ENCODE measurements at places on chromosomes 1 and 21.

DNA sequence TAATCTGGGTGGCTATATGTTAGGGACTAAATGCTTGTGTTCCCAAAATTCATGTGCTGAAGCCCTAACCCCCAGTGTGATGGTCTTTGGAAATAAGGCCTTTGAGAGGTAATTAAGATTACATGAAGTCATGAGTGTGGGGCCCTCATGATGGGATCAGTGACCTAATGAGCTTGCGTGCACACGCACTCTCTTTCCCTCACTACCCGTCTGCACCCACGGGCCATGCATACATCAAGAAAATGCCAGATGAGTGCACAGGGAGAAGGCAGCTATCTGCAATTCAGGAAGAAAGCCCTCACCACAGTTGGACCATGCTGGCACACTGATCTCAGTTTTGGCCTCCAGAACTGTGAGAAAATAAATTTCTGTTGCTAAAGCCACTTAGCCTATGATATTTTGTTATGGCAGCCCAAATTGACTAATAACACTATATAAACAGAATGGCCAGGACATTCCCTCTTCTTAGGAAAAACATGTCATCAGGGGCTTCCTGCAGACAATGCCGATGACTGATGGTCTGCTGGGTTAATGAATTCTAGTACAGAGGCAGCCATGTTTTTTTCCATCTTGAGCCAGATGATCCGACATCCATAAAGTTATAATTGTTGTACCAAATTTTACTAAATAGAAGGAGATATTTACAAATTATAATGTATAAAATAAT, 18.1 kb upstream of the MYOG start:
- DNase-seq = no peak

DNA sequence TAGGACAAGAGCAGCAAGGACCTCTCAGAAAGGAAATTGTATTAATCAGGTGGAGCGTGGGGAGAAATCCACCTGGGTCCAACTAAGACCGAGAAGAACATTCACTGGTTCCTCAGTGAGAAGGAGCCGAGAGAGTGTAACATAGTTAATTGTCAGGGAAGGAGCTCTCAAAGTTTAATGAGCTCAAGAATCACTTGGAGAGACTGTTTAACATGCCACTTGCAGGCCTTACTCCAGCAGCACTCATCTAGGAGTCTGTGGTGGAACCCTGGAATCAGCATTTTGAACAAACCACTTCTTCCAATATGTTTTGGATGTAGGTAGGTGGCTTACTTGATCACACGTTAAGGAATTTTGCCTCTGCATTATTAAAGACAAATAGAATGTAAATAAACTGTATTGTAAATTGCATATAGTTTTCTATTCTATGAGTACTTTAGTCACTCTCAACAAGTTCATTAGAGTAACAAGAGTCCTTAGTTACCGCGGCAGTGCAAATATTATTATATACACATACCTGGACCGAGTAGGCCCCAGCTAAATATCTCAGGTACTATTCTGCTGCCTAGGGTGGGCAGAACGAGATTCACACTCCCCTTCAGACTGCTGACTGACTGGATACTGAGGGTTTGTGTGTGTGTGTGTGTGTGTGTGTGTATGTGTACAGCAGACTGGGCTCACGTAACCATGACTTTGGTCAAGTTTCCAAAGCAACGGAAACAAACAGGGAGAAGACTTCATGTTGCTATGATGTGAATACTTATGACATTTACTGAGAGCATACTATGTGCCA, 203.2 kb upstream of the USP24 start:
- DNase-seq = no peak

DNA sequence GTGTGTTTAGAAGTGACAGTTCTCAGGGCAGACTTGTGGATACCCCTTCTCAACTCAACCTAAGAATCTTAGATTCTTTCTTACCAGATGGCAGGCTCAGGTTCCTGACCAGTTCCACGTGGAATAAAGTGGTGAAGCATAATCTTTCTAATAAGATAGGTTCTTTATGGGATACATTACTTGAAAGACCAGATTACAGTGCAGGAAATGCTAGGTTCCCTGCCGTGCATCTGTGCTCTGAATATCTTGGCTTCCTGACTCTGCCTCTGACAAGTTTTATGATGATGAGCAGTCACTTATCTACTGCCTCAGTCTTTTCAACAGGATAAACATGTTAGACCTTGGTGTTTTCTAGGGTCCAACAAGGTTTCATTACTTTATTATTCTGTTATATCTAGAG, 207.9 kb upstream of the CACYBP start:
- no peak for DNase-seq

- DNase-seq = peak; percentile 7
These were observed 203.6 kb upstream of the CHODL start for GRCh38 chr21:18041012-18041411.

DNA sequence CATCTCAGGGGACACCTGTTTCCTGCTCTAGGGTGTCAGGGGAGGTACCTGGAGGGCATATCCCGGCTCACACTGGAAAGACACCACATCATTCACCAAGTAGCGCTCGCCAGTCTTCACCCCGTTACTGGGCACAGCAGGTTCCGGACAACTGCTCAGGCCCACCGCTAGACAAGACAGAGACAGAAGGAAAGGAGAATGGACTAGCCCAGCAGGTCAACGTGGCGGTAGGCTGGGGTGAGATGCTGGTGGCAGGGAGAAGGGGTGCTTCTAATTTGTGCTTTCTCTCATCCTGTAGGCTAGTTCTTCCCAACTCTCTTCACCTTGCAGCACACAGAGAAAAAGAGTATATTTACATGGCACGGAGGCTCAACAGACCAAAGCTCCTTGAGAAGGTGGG, 145.0 kb downstream of the ZSCAN20 start:
- no peak for DNase-seq

- DNase-seq = no peak
These were observed 56.2 kb downstream of the EVA1C start for GRCh38 chr21:32468681-32469111.

DNA sequence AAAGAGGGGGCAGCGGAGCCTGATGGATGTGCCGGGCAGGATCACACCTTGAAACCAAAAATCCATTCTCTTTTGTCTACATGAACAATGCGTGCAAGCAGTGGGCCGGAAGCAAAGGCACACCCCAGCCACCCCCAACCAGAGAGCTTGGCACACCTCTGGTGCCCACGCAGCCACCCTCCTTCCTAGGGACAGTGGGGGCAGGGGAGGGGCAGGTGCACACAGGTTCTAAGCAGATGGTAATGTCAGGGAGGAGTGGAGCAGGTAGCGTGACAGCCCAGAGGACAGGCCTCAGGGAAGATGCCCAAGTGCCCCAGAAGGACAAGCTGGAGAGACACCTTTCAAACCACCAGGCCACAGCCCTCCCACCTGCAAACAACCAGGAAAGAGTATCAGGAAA, 36.5 kb downstream of the SYF2 start:
- no peak for DNase-seq

GRCh38 chr21:17467392-17467791, 45.5 kb upstream of the CXADR start:
- no peak for DNase-seq

GRCh38 chr1:117598489-117598888, 7.4 kb upstream of the TENT5C start:
- DNase-seq = no peak

DNA sequence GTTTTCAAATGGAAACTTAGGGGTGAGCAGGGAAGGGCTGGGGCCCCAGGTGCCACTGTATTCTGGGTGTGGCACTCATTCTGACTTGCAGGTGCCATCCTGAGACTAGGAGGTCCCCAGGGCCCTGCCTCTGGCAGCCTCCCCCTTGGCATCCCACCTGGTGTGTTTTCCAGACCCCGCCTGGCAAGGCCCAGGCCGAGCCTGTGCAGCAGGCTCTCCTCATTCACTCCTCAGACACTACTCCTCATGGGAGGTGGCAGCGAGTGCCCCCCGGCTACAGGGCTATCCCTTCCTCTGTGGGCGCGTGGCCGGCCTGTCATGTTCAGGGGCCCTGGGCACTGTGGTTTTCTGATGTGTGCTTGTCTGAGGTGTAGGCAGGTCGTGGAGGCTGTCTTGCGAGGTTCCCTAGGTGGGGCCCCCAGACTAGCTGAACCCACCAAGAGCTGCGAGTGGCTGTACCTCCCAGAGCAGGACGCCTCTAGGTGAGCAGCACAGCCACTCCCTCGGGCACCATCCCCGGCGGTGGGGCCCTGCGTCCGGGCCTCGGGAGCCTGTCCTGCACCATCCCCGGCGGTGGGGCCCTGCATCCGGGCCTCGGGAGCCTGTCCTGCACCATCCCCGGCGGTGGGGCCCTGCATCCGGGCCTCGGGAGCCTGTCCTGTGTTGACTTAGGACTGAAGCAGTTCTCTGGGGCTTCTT, 13.2 kb downstream of the SLX9 start:
- no peak for DNase-seq

GRCh38 chr21:24275616-24276015, 1331.7 kb downstream of the MRPL39 start:
- no peak for DNase-seq

GRCh38 chr1:11794446-11795237, 11.1 kb downstream of the MTHFR start:
- no peak for DNase-seq

GRCh38 chr1:195325181-195325580, 1283.1 kb downstream of the KCNT2 start:
- DNase-seq = no peak

DNA sequence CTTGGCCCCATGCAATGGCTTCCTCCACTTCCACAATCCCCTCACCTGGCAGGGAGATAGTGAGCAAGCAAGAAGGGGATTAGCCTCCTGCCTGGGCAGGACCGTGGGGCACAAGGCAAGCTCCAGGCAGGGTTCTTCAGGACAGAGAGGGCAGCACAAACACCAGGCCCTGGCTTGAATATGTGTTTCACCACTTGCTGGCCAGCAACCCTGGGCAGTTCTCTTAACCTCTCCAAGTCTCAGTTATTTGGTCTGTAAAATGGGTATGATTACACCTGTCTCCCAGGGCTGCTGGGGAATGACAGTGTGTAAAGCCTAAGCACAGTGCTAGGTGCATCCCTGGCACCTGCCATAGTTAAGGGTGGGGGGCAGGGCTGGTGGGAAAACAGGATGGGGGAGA, 31.9 kb downstream of the H3-3A start:
- DNase-seq = no peak

DNA sequence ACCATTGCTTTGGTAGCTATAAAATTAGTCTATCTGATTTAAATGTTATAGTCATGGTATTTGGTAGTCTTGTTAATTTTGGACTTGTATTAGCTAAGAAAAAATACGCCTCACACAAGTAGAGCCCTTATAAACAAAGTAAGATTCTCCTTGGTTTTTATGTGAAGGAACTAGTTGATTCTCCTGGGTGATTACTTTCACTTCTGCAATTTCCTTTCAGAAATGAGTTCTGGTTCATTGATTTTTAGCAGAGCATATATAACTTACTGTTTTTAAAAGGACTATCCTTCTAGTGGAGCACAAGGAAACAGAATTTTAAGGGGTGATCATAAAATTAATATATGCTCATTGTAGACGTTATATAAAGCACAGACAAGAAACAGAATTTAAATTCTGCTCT, 120.1 kb downstream of the BACH1 start:
- DNase-seq = no peak

- DNase-seq = no peak
These were observed 50.7 kb downstream of the APP start for GRCh38 chr21:26119906-26120305.

GRCh38 chr1:229015806-229016205, 255.1 kb upstream of the RAB4A start:
- DNase-seq = no peak

- DNase-seq = no peak
These were observed 24.2 kb downstream of the PADI3 start for GRCh38 chr1:17273096-17273495.

GRCh38 chr1:220226752-220227151, 45.5 kb downstream of the RAB3GAP2 start:
- no peak for DNase-seq

DNA sequence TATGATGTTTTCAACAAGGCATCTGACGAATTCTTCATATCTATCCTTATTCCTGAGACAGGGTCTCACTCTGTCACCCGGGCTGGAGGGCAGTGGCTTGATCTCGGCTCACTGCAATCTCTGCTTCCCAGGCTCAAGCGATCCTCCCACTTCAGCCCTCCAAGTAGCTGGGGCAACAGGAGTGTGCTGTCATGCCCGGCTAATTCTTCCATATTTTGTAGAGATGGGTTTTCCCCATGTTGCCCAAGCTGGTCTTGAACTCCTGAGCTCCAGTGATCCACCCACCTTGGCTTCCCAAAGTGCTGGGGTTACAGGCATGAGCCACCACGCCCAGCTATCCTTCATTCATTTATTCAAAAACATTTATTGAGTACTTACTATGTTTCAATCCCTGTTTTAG, 8.0 kb downstream of the YY1AP1 start:
- no peak for DNase-seq

DNA sequence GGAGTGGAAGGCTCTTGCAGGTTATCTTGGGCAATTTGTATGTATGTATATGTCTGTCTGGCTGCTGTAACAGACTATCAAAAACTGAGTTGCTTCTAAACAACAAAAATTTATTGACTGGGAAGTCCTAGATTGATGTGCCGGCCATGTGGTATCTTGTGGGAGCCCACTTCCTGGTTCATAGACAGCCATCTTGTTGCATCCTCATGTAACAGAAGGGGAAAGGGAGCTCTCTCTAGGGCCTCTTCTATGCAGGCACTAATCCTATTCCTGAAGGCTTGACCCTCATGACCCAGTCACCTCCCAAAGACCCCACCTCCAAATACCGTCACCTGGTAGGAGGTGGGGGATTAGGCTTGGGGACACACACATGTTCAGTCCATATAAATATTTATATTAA, 9.2 kb downstream of the GIPC2 start:
- DNase-seq = no peak

DNA sequence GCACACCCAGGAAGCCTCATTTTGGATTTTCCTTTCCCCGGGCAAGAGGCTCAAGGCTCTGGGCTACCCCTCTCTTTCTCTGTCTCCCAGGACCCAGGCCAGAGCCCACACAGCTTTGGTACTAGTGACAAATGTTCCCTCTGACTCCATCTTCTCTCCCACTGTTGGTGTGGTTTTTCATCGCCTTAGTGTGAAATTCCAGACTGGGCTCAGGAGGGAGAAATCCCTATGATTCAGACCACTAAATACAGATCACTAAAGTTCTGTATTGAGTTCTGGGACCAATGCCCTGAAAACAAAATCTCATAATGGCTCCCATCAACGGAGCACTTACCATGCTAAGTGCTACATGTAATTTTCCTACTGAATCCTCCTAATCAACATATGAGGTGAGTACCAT, 26.1 kb downstream of the IQGAP3 start:
- DNase-seq = no peak

GRCh38 chr1:46362158-46362557, 21.6 kb downstream of the NSUN4 start:
- DNase-seq = no peak

- DNase-seq = no peak
These were observed 8.1 kb downstream of the SLC44A3 start for GRCh38 chr1:94828251-94828650.

- no peak for DNase-seq
These were observed 2.7 kb downstream of the CD34 start for GRCh38 chr1:207908107-207908734.

GRCh38 chr1:222065234-222065633, 323.3 kb upstream of the DUSP10 start:
- DNase-seq = no peak
